ENCODE measurements at places on chromosomes 7 and 10.

GRCh38 chr10:28946479-28946878 lies 269.2 kb downstream of the BAMBI start:
- peak; percentile 64 for DNase-seq

DNA sequence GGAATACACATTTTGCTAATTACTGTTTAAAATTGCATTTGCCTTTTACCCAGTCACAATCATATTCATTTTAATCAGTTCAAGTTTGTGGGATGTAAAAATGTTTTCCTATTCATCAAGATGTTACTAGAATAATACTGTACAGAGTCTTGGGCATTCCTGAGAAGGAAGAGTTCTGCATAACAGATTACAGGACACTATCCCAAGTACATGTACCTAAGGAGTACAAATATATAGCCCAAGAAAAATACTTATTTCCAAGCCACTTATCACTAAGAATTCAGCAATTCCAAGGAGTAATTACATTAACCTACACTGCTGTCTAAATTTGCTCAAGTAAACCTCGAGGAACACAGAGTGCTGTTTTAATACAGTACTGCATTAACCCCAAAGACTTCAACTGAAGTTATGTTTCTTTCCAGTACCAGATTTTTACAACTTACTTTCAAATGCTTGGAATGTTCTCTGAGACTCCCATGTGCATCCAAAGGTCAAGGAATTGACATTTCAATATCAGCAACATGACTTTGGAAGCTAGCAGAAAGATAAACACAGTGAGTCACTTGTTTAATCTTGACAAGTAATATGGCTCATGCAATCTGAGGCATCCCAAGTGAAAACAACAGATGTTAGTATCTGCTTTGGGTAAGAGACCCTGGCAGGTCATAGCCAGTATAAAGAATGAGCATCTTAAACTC lies 125.4 kb upstream of the BET1 start:
- peak; percentile 84 for DNase-seq

DNA sequence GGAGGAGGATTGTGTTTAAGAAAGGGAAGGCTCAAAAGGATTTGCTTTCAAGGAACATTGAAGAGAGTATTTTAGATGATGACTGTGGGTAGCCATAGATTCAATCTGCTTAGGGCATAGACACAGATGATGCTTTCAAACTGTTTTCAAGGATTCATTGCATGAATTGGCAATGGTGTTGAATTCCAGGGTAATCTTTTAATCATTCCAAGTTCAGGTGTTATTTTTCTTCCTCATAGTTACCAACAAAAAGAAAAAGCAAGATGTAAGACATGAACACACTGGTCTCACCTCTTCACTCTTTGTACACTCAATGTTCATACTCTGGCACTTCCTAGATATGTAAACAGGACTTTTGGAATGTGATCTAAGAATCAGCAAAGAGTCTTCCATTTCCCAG lies 167.0 kb upstream of the RHOBTB1 start:
- DNase-seq, result no peak

GRCh38 chr7:37916017-37916672 lies 472 bp downstream of the SFRP4 start:
- no peak for DNase-seq

GRCh38 chr7:143285470-143285778 lies 666 bp downstream of the TMEM139 start:
- DNase-seq, result no peak

DNA sequence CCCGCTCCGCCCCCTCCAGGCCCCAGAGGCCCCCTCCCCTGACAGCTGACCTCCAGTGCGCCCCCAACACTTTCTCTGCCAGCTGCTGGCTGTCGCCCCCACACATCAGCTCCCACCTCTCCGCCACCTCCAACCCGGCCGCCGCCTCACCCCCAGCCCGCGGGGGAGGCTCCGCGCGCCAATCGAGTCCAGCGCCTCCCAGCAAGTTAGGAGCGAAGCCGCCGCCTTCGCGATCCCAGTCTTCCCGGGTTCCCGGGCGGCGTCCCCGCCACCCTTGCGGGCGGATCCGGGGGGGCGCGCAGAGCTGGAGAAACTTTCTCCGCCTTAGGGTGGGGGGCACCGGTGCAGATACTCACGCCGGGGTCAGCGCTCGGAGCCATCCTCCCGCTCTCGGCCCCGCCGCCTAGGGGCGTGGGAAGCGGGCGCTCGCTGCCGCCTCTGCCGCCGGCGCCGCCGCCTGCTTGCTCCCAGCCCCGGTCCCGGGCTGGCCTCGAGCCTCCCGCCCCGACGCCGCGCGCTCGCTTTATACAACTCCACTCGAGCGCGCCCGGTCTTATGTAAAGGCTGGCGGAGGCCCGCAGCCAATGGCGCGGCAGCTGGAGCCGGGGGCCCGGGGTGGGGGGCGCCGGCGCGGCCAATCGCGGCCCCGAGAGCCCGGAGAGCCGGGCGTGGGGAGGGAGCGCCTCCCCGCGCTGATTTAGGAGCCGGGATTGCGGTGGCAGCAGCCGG lies at the start of gene CRTAC1:
Gene CRTAC1, minus strand, starts transcription at position 529 of the 729 bp plus-strand sequence. Its CDS starts 149 bp downstream, at position 380.
- peak; percentile 8 for DNase-seq

- DNase-seq, result no peak
Measured at GRCh38 chr7:135164357-135165061, 6.0 kb downstream of the CYREN start.

DNA sequence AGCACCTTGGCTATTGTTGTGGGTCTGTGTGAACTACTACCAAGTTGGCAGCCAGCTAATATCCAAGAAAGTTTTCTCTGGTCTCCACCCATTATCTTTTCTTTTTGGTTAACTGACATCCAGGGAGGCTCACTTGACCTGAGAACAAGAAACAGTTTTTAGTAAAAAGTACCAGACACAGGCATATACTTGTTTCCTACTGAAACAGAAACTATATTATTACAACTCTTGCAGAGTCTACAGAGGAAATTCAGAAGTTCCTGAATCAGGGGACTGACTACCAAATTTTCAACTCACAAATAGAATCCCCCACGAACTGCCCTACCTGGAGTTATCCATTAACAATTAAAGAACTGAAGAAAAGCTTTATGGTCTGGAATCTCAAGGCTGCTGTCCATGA lies 168.9 kb downstream of the KCND2 start:
- DNase-seq, result no peak

- peak; percentile 56 for DNase-seq
Measured at GRCh38 chr7:137670222-137671064, 176.3 kb downstream of the DGKI start.

DNA sequence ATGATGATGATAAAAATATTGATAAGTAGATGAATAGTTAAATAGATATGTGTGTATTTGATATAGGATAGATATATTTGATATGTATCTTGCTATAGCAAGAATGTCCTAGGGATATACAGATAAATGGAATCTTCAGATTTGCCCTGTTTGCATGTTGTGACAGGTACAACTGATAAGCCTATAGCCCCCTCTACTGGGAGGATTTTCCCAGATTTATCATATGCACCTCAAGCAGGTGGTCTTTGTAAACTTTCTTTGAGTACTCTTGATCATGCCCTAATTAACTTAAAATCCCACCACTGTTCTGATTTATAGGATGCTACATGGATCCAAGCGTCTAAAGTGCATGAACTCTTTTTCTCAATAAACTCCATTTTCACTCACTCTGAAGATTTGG lies 1050.7 kb downstream of the SORCS3 start:
- DNase-seq, result peak; percentile 6

GRCh38 chr7:17716816-17717215 lies 223.5 kb downstream of the SNX13 start:
- no peak for DNase-seq

DNA sequence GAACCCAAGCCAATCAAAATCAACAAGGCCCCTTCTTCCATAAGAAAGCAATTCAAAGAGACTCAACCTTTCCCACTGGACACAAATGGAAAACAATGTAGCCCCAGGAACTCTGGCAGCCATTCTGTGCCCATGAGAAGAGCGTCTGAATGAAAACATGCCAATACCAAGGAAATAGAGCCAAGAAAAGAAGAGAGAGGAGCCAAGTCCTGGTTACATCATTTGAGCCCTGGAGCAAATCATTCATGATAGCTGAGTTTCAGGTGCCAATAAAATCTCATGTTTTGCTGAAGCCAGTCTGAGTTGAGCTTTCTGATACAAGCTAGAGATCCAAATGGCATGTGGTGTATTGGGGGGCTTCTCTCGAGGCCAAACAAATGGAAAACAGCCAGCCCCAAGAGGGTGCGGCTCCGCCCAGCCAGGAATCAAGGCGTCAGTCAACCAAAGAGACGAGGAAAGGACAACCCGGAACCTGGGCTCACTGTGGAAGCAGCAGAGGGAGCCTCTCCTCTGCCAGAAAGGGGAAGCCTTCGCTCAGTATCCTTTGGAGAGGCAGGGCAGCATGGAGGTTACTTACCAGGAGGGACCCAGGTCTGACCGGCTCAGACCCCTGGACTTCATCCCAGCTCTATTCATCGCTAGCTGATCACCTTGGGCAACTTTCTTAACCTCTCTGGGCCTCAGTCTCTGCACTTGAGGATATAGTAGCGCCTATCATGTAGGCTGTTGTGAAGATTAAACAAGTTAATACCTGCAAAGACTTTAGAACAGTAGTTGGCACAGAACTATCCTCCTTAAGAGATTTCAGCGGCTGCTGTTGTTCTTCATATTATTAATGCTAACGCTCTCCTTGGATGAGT lies 61.8 kb downstream of the OAT start:
- no peak for DNase-seq

GRCh38 chr10:104349623-104350126 lies 4.0 kb upstream of the CFAP58 start:
- peak; percentile 60 for DNase-seq

GRCh38 chr7:123663200-123663599 lies 7.5 kb downstream of the LMOD2 start:
- DNase-seq, result no peak

DNA sequence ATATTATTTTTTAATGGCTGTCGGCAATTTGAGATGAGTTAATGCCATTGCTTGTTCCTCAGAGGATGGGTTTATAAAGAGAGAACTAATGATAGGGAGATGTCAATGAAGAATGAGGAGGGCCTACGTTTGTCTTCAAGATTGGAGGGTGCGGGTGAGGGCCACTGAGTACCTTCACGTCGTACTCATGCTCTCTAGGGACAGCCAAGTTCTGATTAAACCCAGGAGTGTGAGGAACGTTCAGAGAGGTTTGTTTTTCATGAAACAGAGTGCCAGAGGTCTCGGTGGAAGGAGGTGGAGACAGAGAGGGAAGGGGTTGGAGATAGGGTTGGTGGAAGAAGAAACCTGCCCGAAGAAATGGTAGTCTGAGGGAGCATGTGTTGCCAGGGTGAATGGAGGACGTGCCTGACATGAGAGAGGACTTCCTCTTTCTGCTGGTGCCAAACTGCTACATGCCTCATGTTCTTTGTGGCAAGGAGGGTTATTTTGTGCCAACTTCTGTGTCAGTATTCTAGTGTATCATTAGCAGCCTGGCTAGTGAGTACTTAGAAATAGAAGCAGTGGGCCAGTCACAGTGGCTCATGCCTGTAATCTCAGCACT lies 8.9 kb downstream of the DHTKD1 start:
- no peak for DNase-seq

DNA sequence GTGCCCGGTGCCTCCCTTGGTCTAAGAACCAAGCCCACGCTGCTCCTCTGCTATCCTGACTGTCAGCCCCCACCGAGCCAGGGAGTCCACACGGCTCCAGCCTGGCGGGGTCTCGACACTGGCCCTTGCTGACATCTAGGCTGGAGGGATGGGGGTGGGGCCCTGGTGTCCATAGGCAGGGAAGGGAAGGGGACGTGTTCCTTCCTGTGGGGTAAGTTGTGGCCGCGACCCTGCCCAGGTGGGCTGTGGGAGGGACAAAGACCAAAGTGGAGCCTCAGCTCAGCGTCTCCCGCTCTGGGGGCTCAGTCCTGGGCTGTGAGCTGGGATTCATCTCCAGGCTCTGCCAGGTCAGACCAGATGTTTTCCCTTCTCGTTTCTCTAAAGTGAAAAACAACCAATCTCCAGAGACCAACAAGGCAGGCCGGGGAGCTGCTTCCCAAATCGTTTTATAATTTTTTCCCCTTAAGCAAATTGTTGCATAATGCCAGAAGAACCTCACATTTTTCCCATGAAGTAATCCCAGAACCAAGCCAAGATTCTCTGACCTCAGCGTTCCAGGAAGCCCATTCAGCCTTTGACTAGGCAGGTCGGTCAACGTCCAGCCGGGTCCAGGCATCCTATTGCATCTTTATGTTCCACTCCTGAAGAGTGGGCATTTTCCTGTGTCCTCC lies 101.2 kb downstream of the RGS10 start:
- peak; percentile 34 for DNase-seq

DNA sequence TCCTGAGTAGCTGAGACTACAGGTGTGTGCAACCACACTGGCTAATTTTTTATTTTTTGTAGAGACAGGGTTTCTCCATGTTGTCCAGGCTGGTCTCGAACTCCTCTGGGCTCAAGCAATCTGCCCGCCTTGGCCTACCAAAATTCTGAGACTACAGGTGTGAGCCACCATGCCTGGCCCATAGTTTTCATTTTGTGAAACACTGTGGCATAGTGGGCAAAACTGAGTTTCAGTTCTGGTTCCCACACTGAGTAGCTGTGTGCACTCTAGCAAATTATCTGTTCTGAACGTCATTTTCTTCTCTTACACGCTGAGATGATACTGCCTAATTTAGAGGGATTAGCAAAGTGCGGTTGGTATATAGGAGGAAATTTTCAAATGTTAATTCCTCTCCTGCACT lies 13.5 kb downstream of the ATP5MK start:
- no peak for DNase-seq
